ENCODE measurements at places on chromosomes 5 and 9.

- DNase-seq: no peak
These were observed 50.0 kb upstream of the SLC25A51 start for GRCh38 chr9:37953775-37954437.

DNA sequence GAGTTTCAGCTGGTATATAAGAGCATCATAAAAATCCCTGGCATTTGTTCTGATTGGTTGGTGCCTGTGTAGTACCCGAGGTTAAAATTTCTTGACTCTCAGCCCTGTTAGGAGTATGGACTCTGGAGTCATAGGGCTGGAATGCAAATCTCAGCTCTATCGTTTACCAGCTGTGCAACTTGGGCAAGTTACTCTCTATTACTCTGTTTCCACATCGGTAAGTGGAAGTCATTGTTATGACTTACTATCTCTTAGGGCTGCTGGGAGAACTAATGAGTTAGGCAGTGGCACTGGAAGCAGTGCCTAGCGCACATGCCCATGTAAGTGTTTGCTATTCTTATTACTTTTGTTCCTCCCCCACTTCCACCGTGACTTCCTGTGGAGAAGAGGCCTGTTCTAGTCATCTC lies 141.6 kb downstream of the BOD1 start:
- no peak for DNase-seq

DNA sequence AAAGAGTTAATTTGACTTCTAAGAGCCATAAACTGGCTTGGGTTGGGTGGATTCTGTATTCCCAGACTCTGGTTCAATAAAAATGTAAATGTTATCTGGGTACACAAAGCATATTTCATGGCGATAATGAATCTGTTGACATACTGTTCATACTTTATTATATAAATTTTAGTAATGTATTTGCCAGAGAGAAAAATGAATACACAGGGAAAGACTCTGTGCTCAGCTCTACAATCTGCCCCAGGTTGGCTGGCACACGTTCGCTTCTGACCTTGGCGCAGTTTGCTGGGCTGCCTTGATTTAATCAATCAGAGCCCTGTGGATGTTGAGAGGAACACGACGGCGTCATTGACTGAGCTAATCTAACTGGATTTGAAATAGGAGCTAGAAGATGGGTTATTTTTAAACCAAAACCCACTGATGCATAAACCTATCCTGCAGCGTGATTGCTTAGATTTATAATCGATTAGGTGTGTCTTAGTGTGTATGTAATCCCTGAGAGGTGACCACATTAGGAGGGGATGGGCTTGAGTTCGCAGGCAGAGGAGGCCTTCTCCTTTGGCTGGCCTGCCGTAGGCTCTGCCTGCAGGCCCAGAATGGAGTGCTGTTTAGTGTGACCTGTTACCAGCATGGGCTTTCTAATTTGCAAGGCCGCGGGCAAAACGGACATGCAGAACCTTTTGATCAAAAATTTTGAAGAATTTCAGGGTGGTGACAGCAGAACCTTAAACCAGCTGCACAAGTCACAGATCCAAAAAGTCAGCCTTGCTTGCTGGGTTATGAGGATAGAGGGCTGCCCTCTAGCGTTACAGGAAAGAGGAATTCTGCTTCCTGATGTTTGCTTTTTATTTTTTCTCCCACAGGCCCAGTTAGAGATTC lies 3.9 kb upstream of the ADCY2 start:
- no peak for DNase-seq

DNA sequence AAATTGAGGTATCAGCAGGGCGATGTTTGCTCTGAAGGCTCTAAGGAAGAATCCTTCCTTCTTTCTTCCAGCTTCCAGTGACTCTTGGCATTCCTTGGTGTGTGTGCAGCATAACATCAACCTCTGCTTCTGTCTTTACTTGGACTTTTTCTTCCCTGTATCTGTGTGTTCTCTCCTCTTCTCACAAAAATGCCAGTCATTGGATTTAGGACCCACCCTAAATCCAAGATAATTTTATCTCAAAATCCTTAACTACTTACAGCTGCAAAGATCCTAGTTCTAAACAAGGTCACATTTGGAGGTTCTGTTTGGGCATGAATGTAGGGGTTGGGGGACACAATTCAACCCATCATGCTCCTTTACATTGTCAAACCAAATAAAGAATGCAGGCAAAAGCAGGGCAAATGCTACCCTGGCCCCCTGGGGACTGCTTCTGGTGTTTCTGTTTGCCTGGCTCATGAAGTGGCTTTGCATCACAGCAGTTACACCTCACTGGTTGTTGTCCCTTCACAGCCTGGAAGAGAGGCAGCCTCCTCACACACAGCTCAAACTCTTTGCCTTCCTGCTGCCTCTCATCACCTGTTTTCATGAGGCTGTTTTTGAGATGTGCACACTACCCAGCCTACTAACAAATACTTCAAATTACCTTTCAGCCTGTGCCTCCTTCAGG lies 64.8 kb upstream of the PLCXD3 start:
- DNase-seq: no peak

DNA sequence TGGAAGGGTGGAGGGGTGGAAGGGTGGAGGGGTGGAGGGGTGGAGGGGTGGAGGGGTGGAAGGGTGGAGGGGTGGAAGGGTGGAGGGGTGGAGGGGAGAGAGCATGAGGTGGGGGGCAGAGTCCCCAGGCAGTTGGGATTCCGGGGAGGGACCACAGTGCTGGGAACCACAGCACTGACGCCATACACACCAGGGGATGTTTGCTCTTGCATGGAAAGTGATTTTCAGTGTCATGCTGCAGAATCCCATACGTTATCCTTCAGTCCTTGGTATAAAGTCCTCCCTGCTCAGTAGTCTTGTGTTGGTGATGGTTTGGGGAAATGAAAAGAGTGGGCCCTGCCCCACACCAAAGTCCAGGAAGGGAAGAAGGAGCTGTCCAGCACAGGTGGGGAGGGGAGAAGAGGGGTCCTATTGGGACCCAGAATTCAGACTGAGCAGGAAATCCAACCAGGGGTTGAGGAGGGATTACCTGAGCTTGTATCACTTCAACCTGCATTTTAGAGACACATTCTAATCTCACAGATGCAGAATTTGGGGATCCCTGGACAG lies 5.5 kb upstream of the FIBCD1 start:
- no peak for DNase-seq

DNA sequence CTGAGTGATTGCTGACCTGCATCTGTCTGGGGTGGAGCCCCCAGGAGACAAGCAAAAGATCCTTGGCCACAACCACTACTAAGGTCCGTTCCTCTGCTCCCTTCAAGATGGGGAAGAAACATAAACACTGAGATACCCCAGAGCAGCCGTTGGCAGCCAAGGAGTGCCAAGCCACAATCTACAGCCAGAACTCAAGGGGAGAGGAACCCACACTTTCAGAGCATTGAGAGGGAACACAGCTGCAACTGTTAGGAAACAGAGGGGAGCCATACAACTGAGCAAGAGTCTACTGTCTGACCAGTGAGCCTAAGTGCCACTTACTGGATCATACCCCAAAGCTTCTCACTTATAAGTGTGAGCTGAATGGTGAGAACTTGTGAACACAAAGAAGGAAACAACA lies 44.6 kb upstream of the ADRB2 start:
- DNase-seq: no peak
